ENCODE measurements at places on chromosomes 2 and 18. TPM values are rescaled to one million over a fixed set of nuclear protein-coding genes. Genes with fewer than 3 reads are reported as not detected.

GALNT1 gene
- 57.3 TPM for polyA plus RNA-seq

DNA sequence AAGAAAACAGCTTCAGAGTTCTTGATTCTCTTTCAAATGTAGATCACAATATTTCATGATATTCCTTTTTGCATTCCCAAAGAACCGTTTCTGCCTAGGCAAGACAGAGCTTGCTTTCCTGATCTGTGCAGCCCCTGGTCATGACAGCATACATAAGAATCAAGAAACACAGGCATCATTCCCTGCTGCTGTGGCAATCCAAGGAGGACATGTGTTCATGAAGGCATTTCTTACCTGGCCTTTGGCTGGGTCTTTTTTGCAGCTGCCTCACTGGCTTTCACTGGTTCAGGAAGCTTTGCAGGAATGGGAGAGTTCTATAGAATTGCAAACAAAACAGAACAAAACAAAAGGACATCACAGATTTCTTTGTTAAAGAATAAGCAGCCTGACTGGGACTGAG, 87.6 kb upstream of the NFU1 start:
- DNase-seq: no peak
- no peak overlapping the region for H3K27ac ChIP-seq
- peaks cover 4% of the 10 kb centered on the region for H3K4me1 ChIP-seq
- no peak overlapping the region for H3K4me3 ChIP-seq

GRCh38 chr2:138744713-138745112, 35.5 kb downstream of the NXPH2 start:
- no peak overlapping the region for H3K27ac ChIP-seq
- no peaks in the 10 kb centered on the region for H3K4me1 ChIP-seq
- H3K4me3 ChIP-seq: no peak overlapping the region
- no peak for DNase-seq
- no peaks in the 10 kb centered on the region for H3K36me3 ChIP-seq

GRCh38 chr18:47404845-47405244, 153.4 kb upstream of the SKOR2 start:
- no peak overlapping the region for H3K27ac ChIP-seq
- H3K4me1 ChIP-seq: no peaks in the 10 kb centered on the region
- no peak overlapping the region for H3K4me3 ChIP-seq
- DNase-seq: no peak
- H3K36me3 ChIP-seq: no peaks in the 10 kb centered on the region

DNA sequence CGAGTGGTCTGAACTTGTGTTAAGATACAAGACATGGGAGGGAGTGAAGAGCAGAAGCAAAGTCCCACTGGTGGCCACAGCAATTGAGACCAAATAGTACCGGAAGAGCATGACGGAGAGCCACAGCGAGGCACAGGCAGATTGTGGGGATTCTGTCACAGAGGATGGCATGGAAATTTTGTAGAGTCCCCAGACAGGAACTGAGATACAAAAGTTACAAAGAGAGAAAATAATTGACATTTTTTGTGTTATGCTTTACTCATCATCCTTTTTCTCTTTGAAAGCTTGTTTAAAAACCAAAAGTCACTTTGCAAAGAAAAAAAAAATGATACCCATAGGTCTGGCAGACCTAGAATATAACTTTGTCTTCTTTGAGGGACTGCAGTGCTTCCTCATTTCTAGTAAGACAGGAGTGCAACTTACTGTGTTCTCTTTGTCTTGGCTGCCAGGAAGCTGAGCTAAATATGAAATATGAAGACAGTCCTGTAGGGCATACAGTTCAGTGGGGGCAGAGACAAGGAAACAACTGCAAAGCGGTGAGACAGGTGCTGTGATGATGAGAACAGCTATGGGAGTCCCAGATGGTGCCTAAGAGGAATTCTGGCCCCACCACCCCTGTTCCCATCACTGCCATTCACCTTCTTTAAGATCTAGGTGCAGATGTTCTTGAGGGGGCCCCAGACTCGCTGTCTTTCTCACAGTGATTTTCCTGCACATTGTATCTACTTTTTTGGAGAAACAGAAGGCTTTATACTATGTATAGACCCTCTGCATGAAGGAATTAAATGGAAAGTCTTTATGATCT, 5.2 kb downstream of the ARHGAP25 start:
- DNase-seq: no peak
- H3K27me3 ChIP-seq: no peaks in the 10 kb centered on the region
- no peak overlapping the region for H3K4me3 ChIP-seq
- no peaks in the 10 kb centered on the region for H3K36me3 ChIP-seq
- H3K27ac ChIP-seq: no peak overlapping the region
- H3K4me1 ChIP-seq: no peaks in the 10 kb centered on the region

GRCh38 chr2:33126958-33127357, 180.2 kb downstream of the LTBP1 start:
- H3K27ac ChIP-seq: no peak overlapping the region
- no peaks in the 10 kb centered on the region for H3K27me3 ChIP-seq
- H3K4me3 ChIP-seq: no peak overlapping the region
- H3K36me3 ChIP-seq: no peaks in the 10 kb centered on the region
- no peak for DNase-seq

DNA sequence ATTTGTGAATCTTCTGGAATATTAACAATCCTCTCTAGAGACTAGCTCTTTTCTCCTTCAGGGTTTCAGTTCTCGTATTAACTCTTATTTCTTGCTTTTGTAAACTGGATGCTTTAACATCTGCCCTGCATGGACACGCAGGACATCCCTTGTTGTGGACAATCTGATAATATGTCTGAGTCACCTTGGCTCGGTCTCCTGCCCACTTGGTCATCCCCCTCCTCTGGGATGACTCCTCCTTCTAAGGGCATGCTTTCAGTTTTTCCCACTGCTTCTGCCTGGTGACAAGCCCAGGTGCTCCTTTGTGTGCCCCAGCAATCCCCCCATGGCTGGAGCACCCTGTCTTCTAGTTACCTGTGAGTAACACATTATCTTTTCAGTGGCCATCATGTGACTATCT, 460.5 kb downstream of the DSC3 start:
- no peaks in the 10 kb centered on the region for H3K27me3 ChIP-seq
- H3K4me1 ChIP-seq: no peaks in the 10 kb centered on the region
- no peak for DNase-seq
- no peak overlapping the region for H3K4me3 ChIP-seq
- H3K27ac ChIP-seq: no peak overlapping the region

GRCh38 chr2:109637749-109638570, 23.8 kb downstream of the SOWAHC start:
- H3K36me3 ChIP-seq: no peaks in the 10 kb centered on the region
- no peak overlapping the region for H3K27ac ChIP-seq
- no peak overlapping the region for H3K4me3 ChIP-seq
- no peak for DNase-seq
